Karpas-422 (cell line): ENCODE measurements at places on chromosomes 2 and 18. TPM values are rescaled to one million over a fixed set of nuclear protein-coding genes. Genes with fewer than 3 reads are reported as not detected.

DNA sequence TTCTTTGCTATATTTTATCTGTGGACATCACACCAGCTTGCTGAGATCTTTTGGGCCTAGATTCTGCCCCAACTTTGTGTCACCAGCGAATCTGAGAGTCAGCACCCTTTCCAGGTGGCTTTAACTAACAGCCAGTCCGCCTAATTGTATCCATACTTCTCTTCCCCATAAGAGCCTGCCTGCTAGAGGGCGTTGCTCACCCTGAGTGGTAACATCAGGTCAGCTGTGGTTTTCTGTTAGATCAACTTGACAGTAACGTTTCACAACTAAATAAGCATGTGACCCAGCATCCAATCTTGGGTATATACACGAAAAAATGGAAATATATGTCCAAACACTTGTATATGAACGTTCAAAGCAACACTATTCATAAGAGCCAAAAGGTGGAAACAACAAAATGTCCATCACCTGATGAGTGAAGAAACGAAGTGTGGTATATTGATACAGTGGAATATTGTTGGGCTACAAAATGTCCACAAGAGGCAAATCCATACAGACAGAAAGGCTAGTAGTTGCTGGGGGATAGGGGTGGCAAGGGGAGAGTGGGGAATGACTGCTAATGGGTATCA lies 24.9 kb downstream of the EFHD1 start:
- no peaks in the 10 kb centered on the region for H3K4me1 ChIP-seq
- H3K27me3 ChIP-seq, result no peaks in the 10 kb centered on the region
- no peak overlapping the region for H3K4me3 ChIP-seq
- H3K27ac ChIP-seq, result no peak overlapping the region
- peak; percentile 56 for DNase-seq
- H3K36me3 ChIP-seq, result no peaks in the 10 kb centered on the region

GRCh38 chr18:12849548-12849947 lies 34.5 kb downstream of the PTPN2 start:
- H3K36me3 ChIP-seq, result peaks cover 10% of the 10 kb centered on the region; the same call in 1 of the 2 replicates
- DNase-seq, result no peak

VWC2L gene
- not detected in 2 replicates for total RNA-seq

DNA sequence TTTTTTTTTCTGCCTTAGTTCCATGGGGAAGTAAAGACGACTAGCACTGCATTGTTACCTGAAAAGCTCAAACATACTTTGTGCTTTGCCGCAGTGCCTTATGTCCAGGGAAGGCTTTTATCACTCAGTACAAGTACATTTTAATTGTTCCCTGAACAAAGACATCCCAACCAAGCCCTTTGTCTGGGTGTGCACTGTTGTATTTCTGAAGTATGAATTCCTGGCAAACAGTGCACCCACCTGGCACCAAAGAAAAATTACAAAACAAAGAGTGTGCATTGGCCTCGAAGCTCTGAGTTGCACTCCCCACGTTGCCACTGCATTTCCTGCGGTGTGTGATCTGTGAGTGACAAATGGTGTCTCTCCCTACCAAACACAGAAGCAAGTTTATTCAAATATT lies 858.5 kb upstream of the PIK3C3 start:
- no peaks in the 10 kb centered on the region for H3K36me3 ChIP-seq
- no peak overlapping the region for H3K4me3 ChIP-seq
- no peak overlapping the region for H3K27ac ChIP-seq
- DNase-seq, result peak; percentile 59
- H3K27me3 ChIP-seq, result no peaks in the 10 kb centered on the region
- peaks cover 12% of the 10 kb centered on the region for H3K4me1 ChIP-seq

GRCh38 chr2:198168651-198169050 lies 364.3 kb downstream of the PLCL1 start:
- no peaks in the 10 kb centered on the region for H3K27me3 ChIP-seq
- H3K4me1 ChIP-seq, result no peaks in the 10 kb centered on the region
- H3K36me3 ChIP-seq, result no peaks in the 10 kb centered on the region
- H3K27ac ChIP-seq, result no peak overlapping the region
- no peak for DNase-seq

DNA sequence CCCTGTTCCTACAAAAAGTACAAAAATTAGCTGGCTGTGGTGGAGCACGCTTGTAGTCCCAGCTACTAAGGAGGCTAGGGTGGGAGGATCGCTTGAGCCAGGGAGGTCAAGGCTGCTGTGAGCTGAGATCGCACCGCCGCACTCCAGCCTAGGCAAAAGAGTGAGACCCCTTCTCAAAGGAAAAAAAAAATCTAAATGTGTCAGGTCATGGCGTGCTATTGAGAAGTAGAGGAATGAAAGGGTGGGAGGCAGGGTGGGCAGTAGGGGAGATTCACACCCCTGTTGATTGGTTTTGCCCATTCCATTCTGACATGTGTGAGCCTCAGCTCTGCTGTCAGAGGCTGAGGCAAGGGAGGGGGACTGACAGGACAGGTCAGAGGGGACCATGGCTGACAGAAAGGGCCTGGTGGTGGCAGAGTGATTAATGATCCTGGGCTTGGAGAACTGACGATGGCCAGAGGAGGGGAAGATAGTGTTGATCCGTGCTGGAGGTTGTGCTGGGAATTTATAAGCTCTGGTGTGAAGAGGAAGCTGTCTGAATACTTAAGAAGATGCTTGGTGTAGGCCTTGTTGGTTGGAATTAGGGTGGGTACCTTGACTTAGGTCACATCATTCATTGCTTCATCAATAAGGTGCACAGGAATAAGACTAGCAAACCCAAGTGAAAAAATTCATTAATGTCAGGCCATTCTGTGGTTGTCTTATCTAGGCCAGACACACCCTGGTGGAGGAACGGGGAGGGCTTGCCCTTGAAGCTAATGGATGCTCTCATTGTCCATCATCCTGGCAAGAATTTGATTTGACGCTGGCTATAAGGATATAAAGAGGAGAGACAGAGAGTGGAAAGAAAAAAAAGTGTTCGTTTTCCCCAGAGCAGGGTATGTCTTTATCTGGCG lies 19.1 kb upstream of the SMARCAL1 start:
- H3K27me3 ChIP-seq, result no peaks in the 10 kb centered on the region
- no peaks in the 10 kb centered on the region for H3K36me3 ChIP-seq
- H3K4me1 ChIP-seq, result no peaks in the 10 kb centered on the region

LRRC30 gene
- not detected in 2 replicates for total RNA-seq

DNA sequence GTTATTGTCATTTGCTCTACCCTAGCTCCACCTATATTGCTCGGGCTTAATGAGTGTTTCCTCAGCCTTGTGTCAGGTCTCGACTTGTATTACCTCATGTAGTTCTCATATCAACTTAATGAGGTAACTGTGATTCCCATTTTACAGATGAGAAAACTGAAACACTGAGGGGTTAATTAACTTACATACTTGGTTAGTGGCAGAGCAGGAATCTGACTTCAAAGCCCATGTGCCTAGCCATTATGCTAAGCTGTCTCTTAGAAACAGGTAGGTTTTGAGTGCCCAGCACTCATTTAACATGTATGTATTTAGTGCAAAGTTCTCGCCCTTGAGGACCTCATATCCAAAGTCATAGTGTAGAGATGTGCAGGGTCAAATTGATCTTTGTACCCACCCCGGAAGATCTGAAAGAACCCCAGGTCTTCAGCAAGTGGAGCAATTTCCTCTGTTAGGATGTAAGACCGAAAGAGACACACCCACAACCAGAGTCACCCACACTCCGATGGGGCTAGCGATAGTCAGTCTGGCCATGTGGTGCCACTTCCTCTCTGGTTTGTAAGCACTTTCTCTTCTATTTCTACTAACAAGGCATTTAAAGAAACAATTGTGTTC lies 121.0 kb upstream of the SLC39A10 start:
- H3K4me3 ChIP-seq, result no peak overlapping the region
- H3K27me3 ChIP-seq, result no peaks in the 10 kb centered on the region
- no peak for DNase-seq
- H3K4me1 ChIP-seq, result peaks cover 30% of the 10 kb centered on the region
- no peaks in the 10 kb centered on the region for H3K36me3 ChIP-seq

- H3K36me3 ChIP-seq, result no peaks in the 10 kb centered on the region
- no peaks in the 10 kb centered on the region for H3K4me1 ChIP-seq
- no peaks in the 10 kb centered on the region for H3K27me3 ChIP-seq
- H3K27ac ChIP-seq, result no peak overlapping the region
Measured at GRCh38 chr2:129062146-129062912, 743.7 kb upstream of the HS6ST1 start.

ALKAL2 gene
- total RNA-seq, result not detected in 2 replicates

ITGB1BP1 gene
- total RNA-seq, result 36.7 and 43.5 TPM in 2 replicates

RSAD2 gene
- total RNA-seq, result 2.7 and 12.4 TPM in 2 replicates

GRCh38 chr18:13455960-13456481 lies 237.5 kb downstream of the LDLRAD4 start:
- no peaks in the 10 kb centered on the region for H3K4me1 ChIP-seq
- H3K4me3 ChIP-seq, result no peak overlapping the region
- H3K36me3 ChIP-seq, result no peaks in the 10 kb centered on the region
- 0 out of 2 replicates have a peak, but pooled peaks cover 1% of the 10 kb centered on the region for H3K27me3 ChIP-seq
- no peak overlapping the region for H3K27ac ChIP-seq
- no peak for DNase-seq

DNA sequence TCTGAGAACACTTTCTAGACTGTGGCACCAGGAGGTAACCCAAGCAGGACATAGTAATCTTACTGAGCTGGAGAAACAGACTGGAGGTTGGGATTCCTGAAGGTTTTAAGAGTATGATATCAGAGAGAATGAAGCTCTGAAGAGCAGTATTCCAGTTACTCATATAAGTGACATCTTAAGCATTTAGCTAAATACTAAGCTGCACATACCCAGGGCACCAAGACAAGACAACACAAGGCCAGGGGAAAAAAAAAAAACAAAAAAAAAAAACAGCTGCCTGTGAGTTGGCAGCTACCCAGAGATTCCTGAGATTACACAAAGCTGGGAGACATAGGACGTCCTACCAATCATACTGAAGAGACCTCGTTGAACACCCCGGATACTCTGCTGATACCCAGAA lies 175.8 kb downstream of the SRBD1 start:
- H3K4me3 ChIP-seq, result no peak overlapping the region
- H3K36me3 ChIP-seq, result no peaks in the 10 kb centered on the region
- H3K4me1 ChIP-seq, result peaks cover 21% of the 10 kb centered on the region
- H3K27me3 ChIP-seq, result no peaks in the 10 kb centered on the region

- H3K27ac ChIP-seq, result no peak overlapping the region
- H3K4me3 ChIP-seq, result no peak overlapping the region
- no peaks in the 10 kb centered on the region for H3K36me3 ChIP-seq
- no peaks in the 10 kb centered on the region for H3K4me1 ChIP-seq
- H3K27me3 ChIP-seq, result 0 out of 2 replicates have a peak, but pooled peaks cover 2% of the 10 kb centered on the region
Measured at GRCh38 chr2:118250001-118250400, 161.7 kb downstream of the INSIG2 start.

DNA sequence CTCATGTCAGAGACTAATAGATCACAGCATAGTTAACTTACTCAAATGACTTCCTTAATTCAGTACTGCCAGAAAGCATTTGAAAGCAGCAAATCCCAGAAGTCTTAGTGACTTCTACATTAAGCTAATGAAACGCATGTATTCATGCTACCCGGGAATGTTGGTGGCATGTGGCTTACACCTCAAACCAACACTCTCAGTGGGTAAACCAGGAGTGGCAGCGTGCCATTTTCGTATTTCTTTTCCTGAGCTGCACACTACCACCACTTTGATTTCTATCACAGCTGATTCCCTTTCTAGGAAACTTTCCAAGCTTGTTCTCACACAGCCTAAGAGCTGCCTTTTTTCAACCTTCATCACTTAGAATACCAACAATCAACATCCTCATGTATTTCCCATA lies 646.6 kb downstream of the NRXN1 start:
- H3K4me3 ChIP-seq, result no peak overlapping the region
- no peaks in the 10 kb centered on the region for H3K27me3 ChIP-seq
- H3K27ac ChIP-seq, result no peak overlapping the region
- no peak for DNase-seq
- H3K4me1 ChIP-seq, result no peaks in the 10 kb centered on the region

DNA sequence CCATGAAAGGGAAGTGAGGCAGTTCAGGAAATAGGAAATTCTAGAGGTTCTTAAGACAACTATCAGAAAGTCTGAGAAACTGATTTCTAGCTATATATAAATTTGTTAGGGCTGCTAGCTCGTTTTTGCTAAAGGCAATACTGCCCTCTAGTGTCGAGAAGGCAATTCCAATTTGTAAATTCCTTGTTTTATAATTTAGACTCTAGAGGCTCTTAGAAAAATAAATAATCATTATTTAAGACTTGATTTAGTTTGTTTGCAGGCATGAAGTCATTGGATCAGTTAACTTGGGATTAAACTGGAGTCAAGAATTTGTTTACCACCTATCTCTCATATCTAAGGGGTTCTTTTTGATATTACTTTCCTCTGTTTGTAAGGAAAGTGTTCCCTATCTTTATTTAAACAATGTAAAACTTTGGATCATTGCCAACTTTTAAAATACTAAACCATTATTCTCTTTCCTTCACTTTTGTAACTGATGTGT lies 66.2 kb downstream of the ACVR2A start:
- no peaks in the 10 kb centered on the region for H3K4me1 ChIP-seq
- peak; percentile 86 for DNase-seq
- H3K27ac ChIP-seq, result no peak overlapping the region

DNA sequence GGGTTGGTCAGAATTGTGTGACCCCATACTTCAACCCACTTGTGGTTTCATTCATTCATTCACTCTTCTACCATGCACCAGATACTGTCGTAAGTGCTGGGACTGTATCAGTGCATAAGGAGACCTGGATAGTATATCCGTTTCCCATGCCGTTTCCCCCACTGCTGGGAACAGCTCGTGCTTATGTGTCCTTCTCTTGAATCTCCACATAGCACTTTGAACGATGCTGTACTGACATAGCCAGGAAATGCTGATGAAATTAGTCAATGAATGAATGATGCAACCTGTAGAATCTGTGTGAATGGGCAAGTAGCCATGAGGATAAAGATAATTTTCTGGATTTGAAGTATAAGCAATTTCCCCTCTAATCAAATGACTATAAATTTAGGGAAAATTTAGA lies 276.1 kb downstream of the BCL2 start:
- no peak overlapping the region for H3K4me3 ChIP-seq
- no peaks in the 10 kb centered on the region for H3K36me3 ChIP-seq
- H3K27me3 ChIP-seq, result no peaks in the 10 kb centered on the region
- no peak for DNase-seq

- no peaks in the 10 kb centered on the region for H3K27me3 ChIP-seq
- H3K4me3 ChIP-seq, result no peak overlapping the region
- no peak overlapping the region for H3K27ac ChIP-seq
- H3K4me1 ChIP-seq, result no peaks in the 10 kb centered on the region
- no peak for DNase-seq
- peaks cover 29% of the 10 kb centered on the region for H3K36me3 ChIP-seq
Measured at GRCh38 chr2:135144343-135144742, 92.3 kb downstream of the RAB3GAP1 start.

GRCh38 chr18:26536664-26537063 lies 11.7 kb downstream of the KCTD1 start:
- H3K36me3 ChIP-seq, result no peaks in the 10 kb centered on the region
- no peak overlapping the region for H3K4me3 ChIP-seq
- H3K27ac ChIP-seq, result no peak overlapping the region
- H3K4me1 ChIP-seq, result no peaks in the 10 kb centered on the region
- no peaks in the 10 kb centered on the region for H3K27me3 ChIP-seq

- H3K4me3 ChIP-seq, result no peak overlapping the region
- no peaks in the 10 kb centered on the region for H3K27me3 ChIP-seq
- H3K36me3 ChIP-seq, result no peaks in the 10 kb centered on the region
- H3K4me1 ChIP-seq, result no peaks in the 10 kb centered on the region
- no peak for DNase-seq
- no peak overlapping the region for H3K27ac ChIP-seq
Measured at GRCh38 chr2:5730386-5730785, 38.2 kb downstream of the SOX11 start.

BMP10 gene
- total RNA-seq, result not detected in 2 replicates

- DNase-seq, result no peak
- H3K4me1 ChIP-seq, result no peaks in the 10 kb centered on the region
- no peaks in the 10 kb centered on the region for H3K27me3 ChIP-seq
- no peak overlapping the region for H3K27ac ChIP-seq
- H3K4me3 ChIP-seq, result no peak overlapping the region
Measured at GRCh38 chr2:217360111-217360510, 500.2 kb upstream of the TNP1 start.
